ENCODE measurements at places on chromosomes 4 and X.
A peak's percentile ranks its signal among the peaks of the same experiment; 100 is the strongest.

DNA sequence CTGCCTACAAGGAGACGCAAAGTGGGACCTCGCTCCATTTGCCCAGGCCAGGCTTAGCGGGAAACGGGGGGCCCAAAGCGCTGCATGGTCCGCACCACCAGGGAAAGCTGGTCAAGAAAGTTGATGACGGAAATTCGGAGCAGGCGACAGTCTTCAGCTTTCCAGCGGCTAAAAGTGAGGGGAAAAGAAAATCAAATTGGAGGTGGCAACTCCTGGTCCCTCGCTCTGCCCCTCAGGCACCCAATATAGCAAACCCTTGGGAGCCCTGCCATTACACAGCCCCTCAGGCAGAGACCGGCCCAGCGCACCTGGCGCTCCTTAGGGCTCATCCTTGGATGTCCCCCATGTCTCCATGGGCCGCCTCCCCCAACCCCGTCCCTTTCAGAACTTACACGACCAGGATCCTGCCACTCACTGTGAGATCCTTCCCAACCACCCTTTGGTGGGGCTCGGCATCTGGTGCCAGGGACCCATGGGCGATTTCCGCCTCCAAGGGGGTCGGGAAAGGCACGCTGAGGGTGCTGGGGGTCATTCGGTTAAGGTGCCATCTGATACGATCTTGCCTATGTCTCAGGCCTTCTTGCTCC, 1.1 kb downstream of the LAGE3 start:
- DNase-seq: no peak
- H3K4me3 ChIP-seq: peak overlapping the region; percentile 43
- no peak overlapping the region for H3K27ac ChIP-seq
- no peaks in the 10 kb centered on the region for H3K27me3 ChIP-seq
- peaks cover 6% of the 10 kb centered on the region for H3K4me1 ChIP-seq
- peaks cover 4% of the 10 kb centered on the region for H3K36me3 ChIP-seq

DNA sequence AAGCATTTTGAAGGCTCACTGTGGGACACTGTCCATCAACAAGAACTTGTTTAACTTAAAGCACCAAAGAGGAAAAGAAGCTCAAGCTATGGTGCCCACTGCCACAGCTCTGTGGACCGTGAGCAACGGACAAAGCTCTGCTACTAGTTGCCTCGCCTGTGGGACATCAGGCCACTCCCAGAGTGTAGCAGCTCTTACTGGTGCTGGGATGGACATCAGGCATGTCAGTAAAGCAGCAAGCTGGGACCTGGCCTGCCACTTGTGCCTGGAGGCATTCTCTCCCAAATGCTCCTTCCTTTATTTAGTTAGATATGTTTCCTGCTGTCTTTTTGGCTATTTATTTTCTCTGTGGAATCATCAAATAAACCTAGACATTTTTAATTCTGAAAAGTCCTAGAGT, 46.7 kb downstream of the TMEM154 start:
- no peak for DNase-seq
- no peaks in the 10 kb centered on the region for H3K36me3 ChIP-seq
- H3K4me1 ChIP-seq: no peaks in the 10 kb centered on the region
- no peak overlapping the region for H3K27ac ChIP-seq
- no peak overlapping the region for H3K4me3 ChIP-seq

DNA sequence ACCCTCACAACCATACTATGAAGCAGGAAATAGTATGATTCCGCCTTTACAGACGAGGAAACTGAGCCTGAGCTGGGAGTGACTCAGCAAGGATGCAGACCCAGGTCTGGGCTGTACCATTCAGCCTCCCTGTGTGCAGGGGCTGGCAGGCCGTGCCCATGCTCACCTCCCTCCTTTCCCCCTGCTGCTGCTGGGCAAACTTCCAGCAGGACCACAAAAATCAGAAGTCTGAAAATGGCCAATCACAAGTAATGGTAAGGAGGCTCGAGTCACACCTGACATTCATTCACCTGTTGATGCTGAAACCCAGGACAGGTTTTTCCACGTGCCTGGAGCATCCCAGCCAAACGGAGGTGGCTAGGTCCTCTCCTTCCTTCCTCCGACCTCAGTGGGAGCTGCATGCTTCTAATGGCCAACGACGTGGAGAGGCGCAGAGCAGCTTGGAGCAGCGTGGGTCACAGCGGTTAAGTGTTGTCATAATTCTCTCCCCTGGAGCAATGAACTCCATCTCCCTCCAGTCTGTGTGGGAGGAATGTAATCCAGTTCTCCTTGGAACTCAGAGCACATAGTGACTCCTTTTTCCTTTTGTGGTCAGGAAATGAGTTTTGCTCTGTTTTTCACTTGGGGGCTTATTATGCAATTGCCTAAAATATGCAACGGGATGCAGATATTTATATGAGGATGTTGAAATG, 371.7 kb downstream of the BCOR start:
- H3K4me1 ChIP-seq: no peaks in the 10 kb centered on the region
- H3K36me3 ChIP-seq: no peaks in the 10 kb centered on the region
- no peak for DNase-seq

- H3K36me3 ChIP-seq: no peaks in the 10 kb centered on the region
- H3K27ac ChIP-seq: no peak overlapping the region
- no peaks in the 10 kb centered on the region for H3K4me1 ChIP-seq
- H3K4me3 ChIP-seq: no peak overlapping the region
Observed at GRCh38 chr4:234178-234577, 71.1 kb downstream of the ZNF732 start.

- no peak overlapping the region for H3K4me3 ChIP-seq
- H3K27me3 ChIP-seq: no peaks in the 10 kb centered on the region
- H3K4me1 ChIP-seq: no peaks in the 10 kb centered on the region
- no peak for DNase-seq
- no peak overlapping the region for H3K27ac ChIP-seq
Observed at GRCh38 chrX:2159861-2160260, 340.9 kb downstream of the DHRSX start.

- H3K36me3 ChIP-seq: no peaks in the 10 kb centered on the region
- H3K4me3 ChIP-seq: no peak overlapping the region
- no peak for DNase-seq
Observed at GRCh38 chrX:120305531-120306141, 5.6 kb downstream of the TMEM255A start.

DNA sequence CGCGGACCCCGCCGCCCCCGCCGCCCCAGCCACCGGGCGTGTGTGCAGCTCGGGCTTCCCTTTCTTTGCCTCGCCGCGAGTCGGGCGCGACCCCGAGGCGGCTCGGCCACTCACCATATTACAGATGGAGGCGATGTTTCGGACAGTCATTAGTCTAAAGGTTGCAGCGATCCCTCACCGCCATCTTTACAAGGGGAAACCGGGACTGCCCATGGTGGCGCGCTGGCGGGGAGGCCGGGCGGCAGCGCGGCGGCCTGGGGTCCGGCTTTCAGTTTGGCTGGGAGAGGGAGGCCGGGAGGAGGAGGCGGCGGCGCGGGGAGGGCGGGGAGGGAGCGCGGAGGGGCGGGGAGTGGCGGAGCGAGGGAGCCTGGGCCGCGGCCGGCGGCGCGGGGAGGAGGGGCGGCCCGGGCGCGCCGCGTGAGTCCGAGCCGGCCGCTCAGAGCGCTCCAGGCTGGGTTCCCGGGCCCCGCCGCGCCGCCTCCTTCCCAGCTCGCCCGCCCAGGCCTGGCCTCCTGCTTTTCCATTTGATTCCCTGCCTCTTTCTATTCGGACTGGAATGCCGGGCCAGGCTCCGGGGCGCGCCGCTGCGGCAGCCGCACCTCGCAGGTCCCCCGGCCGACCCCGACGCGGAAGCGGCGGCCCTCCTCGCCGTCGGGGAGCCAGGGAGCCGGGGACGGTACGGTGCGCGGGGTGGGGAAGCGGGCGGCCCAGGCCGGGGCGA, at the start of gene USP46:
Gene USP46 (minus strand): TSS at position 301 of the 721 bp plus-strand sequence. CDS start 151 bp downstream, at position 150.
- peak; percentile 93 for DNase-seq
- peak within 1 kb of the TSS; percentile 85 for H3K4me3 ChIP-seq
- H3K4me1 ChIP-seq: peaks cover 46% of the 10 kb centered on the region
- no peaks in the 10 kb centered on the region for H3K27me3 ChIP-seq

Data from stomach (tissue), 19 donors.